ENCODE measurements at places on chromosomes 12 and 14.

- DNase-seq, result no peak
These were observed 72.7 kb downstream of the EFCAB11 start for GRCh38 chr14:89881839-89882238.

DNA sequence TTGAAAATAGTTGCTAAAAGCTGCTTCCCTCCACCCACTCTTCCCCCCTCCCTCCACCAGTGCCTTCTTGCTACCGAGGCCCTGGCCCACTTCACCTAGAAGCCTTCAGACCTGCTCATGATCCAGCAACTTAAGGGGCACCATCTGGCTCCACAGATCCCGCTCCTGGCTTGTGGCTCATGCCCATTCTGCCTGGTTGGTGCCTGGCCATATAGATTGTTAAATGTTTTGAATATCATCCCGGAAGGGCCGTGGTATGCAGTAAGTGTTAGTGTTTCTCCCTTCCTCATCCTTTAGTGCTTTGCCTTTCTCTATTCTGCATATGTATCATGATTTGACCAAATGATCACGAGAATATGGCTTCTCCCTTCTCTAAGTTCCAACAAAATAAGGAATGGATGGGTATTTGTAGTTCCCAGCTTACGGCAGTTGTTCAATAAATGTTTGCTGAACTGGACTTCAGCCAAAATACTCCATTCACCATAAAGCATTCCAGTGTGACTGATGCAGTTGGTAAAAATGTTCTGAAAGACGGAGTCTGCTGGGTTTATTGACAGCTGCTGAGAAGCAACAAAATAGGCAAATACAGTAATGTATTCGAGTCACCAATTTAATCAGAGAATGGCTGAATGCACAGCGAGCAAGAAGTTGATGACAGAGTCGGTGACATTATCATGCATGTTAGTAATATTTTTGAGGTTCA, 30.7 kb downstream of the GRIP1 start:
- no peak for DNase-seq

DNA sequence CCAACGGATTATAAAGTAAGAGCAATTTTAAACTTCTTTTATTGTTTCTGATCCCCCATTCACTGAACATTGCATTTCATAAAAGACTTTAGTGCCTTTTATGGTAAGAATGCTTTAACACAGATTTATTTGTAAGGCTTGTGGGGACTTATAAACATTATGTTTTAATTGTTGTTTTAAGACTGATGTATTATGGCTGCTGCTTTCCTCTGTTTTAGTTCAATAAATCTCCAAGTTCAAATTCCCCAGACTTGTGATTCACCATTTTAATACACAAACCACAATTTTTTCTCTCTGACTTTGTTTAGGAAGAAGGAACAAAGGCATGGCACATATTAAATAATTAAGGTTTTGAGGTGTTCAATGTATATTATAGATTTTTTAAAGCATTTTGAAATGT, 753.3 kb downstream of the SLC6A15 start:
- no peak for DNase-seq

DNA sequence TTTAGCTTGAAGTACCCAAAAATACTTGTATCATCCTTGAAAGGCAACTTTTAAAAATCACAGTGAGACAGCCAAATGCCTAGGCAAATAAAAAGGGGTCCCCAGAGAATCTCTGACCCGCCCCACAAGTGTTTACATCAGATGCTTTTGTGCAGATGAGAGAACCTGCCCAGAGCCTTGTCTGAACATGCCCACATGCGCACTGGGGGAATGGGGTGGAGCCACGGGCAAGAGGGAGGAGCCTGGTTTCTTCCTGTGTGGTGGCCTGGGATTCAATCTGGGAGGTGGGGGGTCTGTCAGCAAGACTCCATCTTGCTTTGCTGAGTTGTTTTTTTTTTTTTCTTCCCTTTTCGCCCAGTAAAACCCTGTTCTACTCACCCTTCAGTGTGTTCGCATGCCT, 381.7 kb upstream of the CCDC196 start:
- no peak for DNase-seq

DNA sequence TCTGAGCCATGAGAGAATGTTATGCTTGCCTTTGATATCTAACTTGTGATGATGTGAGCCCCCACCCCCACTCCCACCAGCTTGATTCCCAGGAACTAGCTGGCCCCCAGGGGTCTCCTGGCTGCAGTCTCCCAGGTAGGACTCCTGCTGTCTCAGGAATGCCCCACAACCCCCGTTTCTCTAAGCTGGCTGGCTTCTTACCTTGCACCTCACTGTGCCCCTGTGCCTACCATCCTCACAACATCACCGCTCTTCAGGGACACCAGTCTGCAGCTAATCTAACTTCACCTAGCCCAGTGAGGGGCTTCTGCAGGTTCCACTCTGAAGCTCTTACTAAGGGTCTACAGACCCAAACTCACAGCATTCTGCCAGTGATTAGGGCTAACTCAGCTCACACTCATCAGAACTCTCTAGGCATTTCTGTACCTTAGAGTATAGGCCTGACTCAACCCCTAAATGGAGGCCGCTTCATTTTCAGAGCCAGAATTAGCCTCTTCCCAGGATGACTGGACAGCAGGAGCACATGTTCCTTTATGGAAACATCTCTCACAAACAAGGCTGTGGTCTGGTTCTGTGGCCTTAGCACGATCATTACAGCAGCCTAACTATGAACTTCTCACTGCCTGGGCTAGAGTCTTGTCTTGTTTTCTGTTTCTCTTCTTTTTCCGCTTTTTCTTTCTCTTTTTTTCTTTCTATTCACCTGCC, 72.8 kb upstream of the IFNG-AS1 start:
- DNase-seq, result no peak

DNA sequence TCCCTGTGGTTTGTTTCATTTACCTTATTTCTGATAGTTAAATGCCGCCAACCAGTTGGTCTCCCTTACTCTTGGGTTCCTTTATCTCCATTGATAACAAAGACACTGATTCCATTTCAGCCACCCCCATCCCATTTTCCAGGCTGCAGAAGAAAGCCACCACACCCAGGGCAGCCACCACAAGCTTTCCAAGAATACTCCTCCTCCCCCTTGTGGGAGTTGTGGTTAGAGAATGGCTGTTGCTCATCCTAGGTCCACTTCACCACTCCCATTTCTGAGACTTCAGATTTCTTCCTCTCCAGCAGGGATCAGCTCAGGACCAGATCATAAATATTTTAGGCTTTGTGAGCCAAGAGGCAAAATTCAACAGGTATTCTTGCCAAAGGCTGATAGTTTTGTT, 73.9 kb downstream of the ANO4 start:
- DNase-seq, result no peak

- DNase-seq, result no peak
These were observed 16.4 kb upstream of the CELA1 start for GRCh38 chr12:51362747-51363342.

DNA sequence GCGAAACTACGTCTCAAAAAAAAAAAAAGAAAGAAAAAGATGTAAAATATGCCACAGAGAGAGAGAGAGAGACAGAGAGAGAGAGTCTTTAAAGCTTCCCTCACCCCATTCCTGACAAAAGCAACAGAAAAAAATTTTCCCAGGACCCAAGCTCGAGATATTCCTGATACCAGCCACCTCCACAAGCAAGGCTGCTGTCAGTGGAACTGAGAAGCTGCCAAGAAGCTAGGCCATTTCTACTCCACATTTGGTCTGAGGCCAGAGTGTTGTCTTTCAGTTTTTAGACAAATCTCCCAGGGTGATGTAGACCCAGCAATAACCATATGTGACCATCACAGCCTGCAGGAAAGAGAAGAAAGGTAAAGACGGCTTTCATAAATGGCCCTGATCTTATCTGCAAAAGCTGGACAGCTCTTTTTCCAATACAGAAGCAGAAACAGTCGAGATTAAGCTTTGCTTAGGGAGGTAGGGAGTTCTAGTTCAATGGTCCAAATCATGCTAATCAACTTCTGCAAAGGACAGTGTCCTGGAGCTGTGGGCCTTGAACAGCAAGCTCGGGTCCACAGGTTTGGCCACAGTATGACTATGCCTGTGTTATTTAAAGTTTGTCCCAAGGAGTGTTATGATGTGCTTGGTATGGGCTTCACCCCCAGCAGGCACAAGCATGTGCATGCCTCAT, 130.3 kb upstream of the NUDT4 start:
- DNase-seq, result no peak
